Cardiac muscle cell (in vitro differentiated cells and primary cell): ENCODE measurements at places on chromosomes 2 and 18. TPM values are rescaled to one million over a fixed set of nuclear protein-coding genes. Genes with fewer than 3 reads are reported as not detected.

DNA sequence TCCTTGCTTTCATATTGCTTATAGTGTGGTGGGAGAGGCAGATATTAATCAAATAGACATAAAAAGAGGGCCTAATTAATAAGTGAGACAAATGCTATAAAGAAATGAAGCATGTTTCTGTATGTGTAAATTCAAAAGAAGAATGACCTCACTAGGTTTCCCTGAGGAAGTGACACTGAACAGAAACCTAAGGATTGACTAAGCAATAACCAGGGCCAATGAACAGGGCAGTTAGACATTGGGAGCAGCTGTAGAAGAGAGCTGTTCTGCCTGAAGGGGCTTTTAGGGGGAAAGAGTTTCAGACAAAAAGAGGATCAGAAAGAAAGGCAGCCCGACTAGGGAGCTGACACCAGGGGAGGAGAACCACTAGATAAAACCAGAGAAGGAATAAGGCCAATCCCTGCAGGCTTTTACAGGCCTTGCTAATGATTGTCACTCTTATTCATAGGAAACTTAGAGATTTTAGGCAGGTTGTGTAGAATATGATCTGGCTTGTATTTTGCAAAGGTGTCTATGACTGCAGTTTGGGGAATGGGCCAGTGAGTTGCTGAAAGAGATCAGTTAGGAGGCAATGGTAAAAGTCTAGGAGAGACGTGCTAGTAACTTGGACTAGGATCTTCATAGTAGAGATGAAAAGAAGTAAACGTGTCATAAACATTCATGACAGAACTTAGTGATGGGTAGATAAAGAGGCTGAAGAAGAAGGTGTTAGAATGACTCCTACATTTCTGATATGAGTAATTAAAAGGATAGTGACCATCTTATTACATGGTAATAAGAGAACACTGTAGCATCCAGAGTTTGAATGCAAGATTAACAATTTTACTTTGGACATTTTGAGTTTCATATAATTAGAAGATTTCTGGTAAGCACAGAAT, 26.8 kb upstream of the NABP1 start:
- no peaks in the 10 kb centered on the region for H3K4me1 ChIP-seq
- H3K27ac ChIP-seq, result no peak overlapping the region
- no peak overlapping the region for H3K4me3 ChIP-seq
- no peak for DNase-seq
- H3K36me3 ChIP-seq, result no peaks in the 10 kb centered on the region

DNA sequence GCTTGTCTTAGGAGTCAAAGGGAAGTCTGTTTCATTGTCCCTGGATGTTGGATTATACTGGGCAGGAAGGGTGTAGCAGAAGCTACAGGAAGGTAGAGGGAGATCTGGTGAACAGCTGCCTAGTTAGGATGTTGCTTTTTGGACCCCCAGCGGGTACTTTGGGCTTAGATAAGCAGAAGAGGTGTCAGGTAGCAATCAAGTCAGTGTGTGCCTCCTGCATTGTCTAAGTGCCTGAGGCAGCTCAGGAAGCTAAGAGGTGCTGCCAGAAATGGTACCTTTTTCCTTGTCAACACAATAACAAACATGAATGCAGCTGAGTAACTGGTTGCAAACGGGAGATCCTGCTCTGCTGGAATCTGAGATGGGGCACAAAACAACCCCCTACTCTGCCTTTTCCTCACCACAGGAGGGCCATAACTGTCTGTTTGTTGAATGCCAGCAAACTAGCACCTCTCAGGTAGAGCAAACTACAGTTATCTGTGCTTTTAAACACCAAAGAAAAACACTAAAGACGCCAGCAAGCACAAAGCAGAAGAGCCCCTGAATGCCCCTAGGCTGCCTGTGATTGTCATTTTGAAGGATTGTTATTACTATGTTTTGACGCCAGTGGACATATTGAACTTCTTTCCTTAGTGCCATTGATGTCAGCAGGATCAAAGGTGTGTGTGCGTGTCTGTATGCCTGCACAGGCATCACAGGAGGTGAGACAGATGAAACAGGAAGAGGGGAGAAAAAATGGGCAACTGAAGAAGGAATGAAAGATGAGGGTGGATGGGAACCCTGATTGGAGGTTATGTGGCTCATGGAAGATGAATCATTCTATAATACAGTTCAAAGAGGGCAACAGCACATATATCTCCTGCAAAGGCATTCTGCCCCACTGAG, 151.4 kb downstream of the ETAA1 start:
- DNase-seq, result no peak
- H3K4me1 ChIP-seq, result no peaks in the 10 kb centered on the region
- no peak overlapping the region for H3K4me3 ChIP-seq
- H3K36me3 ChIP-seq, result no peaks in the 10 kb centered on the region

DNA sequence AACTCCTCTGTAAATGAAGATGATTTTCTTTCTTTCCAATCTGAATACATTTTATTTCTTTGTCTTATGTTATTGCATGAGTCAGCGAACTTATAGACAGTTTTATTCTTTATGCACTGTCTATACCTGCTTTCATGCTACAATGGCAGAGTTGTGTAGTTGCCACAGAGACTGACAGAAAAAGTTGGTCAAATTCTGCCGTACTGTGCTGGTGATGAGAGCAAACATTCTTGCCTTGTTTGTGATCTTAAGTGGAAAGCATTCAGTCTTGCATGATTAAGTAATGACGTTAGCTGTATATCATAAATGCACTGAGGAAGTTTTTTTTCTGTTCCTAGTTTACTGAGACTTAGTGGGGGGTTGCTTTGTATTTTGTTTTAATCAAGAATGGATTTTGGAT, 32.9 kb downstream of the ZC3H15 start:
- no peaks in the 10 kb centered on the region for H3K4me1 ChIP-seq
- H3K27ac ChIP-seq, result no peak overlapping the region
- H3K4me3 ChIP-seq, result no peak overlapping the region
- no peaks in the 10 kb centered on the region for H3K27me3 ChIP-seq
- no peak for DNase-seq

DNA sequence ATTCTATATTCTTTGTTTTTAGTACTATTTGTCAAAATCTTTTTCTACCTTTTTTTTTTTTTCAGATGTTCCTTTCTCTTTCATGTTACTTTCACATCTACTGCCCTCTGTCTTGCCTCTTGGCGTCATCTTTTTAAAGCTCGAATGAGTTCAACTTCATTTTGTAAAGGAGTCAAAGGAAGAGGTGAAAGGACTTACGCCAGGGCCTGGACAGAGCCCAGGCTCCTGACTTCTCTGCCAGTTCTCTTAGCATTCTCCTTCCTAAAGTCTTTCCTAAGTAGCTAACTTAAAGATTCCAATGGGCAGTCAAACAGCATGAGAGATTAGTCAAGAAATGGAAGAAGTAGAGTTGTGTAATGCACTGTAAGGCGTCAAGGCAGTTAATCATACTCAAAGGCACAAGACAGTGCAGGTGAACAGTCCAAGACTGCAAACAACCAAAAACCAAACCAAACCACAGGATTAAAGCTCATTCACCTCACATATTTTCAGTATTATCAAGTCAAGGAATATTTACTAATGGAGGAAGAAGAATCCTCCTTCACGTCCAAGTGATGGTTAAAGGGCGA, 301.7 kb downstream of the TCF4 start:
- no peaks in the 10 kb centered on the region for H3K36me3 ChIP-seq
- H3K4me1 ChIP-seq, result peaks cover 8% of the 10 kb centered on the region
- no peak for DNase-seq
- H3K27me3 ChIP-seq, result no peaks in the 10 kb centered on the region

DNA sequence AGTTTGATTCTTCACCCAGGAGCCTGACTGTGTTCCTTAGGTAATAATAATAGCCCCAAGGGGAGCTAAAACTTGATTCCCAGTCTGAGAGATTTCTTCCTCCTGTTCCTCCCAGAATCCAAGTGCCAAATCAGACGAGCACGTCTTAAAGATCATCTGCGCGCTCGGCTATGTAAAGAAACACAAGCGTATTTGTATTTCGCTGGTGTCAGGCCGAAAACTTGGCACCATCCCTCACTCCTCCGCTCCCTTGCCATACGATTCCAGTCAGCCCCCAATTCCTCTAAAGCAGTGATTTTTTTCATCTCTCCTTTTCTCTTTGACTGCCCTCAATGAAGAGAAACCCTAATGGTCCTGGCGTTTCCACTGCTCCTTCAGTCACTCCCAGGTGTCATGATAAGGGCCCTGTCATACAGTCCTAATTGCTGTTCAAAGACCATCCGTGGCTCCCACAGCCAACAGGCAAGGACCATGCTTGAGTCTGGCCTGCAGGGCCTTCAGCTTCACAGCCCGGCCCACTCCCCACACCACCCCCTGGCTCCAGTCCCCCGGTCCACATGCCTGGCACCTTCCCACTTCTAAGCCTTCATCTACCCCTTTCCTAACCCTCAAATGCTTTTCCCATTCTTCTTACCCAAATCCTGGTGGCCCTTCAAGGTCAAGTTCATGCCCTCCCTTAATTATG, 130.8 kb upstream of the ID2 start:
- no peaks in the 10 kb centered on the region for H3K36me3 ChIP-seq
- peaks cover 19% of the 10 kb centered on the region for H3K4me1 ChIP-seq
- no peak for DNase-seq
- H3K27me3 ChIP-seq, result no peaks in the 10 kb centered on the region
- no peak overlapping the region for H3K4me3 ChIP-seq
- H3K27ac ChIP-seq, result no peak overlapping the region

- no peak for DNase-seq
- no peaks in the 10 kb centered on the region for H3K27me3 ChIP-seq
- H3K4me3 ChIP-seq, result no peak overlapping the region
- H3K36me3 ChIP-seq, result no peaks in the 10 kb centered on the region
Observed at GRCh38 chr2:231299267-231299666, 96.2 kb upstream of the B3GNT7 start.

Gene UGT1A1
- not detected in 2 replicates for total RNA-seq

Gene TNP1
- total RNA-seq, result not detected in 2 replicates

Gene UGT1A7
- total RNA-seq, result not detected in 2 replicates

Gene SOWAHC
- total RNA-seq, result 11.7 and 13.0 TPM in 2 replicates

- H3K27ac ChIP-seq, result no peak overlapping the region
- no peak overlapping the region for H3K4me3 ChIP-seq
- no peaks in the 10 kb centered on the region for H3K27me3 ChIP-seq
- H3K4me1 ChIP-seq, result no peaks in the 10 kb centered on the region
- no peak for DNase-seq
Observed at GRCh38 chr2:207073801-207074678, 91.7 kb downstream of the KLF7 start.

- H3K36me3 ChIP-seq, result no peaks in the 10 kb centered on the region
- H3K27ac ChIP-seq, result no peak overlapping the region
- peaks cover 100% of the 10 kb centered on the region for H3K27me3 ChIP-seq
Observed at GRCh38 chr2:44943693-44944101, 2.2 kb downstream of the SIX3 start.

- H3K27ac ChIP-seq, result no peak overlapping the region
- H3K4me3 ChIP-seq, result no peak overlapping the region
- DNase-seq, result no peak
- peaks cover 5% of the 10 kb centered on the region for H3K4me1 ChIP-seq
Observed at GRCh38 chr2:170566138-170566537, 149.0 kb upstream of the SP5 start.

Gene TUBA4B
- total RNA-seq, result not detected in 2 replicates

GRCh38 chr2:16126517-16127275, 186.3 kb downstream of the MYCN start:
- no peak overlapping the region for H3K27ac ChIP-seq
- no peak for DNase-seq
- H3K36me3 ChIP-seq, result no peaks in the 10 kb centered on the region
- no peaks in the 10 kb centered on the region for H3K27me3 ChIP-seq
- no peaks in the 10 kb centered on the region for H3K4me1 ChIP-seq

Gene ELOA2
- not detected in 2 replicates for total RNA-seq

Gene REG3G
- total RNA-seq, result not detected in 2 replicates

DNA sequence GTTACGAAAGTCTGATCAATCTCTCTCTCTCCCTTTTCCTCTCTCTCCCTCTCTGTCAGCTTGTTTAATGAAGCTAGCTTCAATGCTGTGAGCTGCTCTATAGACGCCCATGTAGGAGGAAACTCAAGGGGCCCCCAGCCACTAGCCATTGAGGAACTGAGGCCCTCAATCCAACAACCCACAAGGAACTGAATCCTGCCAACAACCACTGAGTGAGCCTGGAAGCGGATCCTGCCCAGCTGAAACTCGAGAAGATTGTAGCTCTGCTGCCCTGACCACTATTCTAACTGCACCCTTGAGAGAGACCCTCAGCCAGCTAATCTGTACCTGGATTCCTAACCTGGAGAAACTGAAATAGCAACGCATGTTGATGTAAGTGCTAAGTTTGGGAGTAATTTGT, 129.2 kb downstream of the BCL11A start:
- H3K4me1 ChIP-seq, result peaks cover 8% of the 10 kb centered on the region
- H3K4me3 ChIP-seq, result no peak overlapping the region
- DNase-seq, result peak; percentile 14
- H3K27ac ChIP-seq, result peak overlapping the region; percentile 49
- no peaks in the 10 kb centered on the region for H3K36me3 ChIP-seq
- H3K27me3 ChIP-seq, result no peaks in the 10 kb centered on the region

DNA sequence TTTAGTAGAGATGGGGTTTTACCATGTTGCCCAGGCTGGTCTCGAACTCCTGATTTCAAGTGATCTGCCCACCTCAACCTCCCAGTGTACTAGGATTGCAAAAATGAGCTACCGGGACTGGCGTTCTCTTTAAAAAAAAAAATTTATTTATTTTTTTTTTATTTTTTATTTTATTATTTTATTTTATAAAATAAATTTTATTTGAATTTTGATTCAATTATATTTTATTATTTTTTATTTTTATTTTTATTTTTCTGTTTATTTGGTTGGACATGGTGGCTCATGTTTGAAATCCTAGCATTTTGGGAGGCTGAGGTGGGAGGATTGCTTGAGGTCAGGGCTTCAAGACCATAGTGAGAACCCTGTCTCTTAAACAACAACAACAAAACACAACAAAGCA, 32.5 kb downstream of the EEF1B2 start:
- no peak overlapping the region for H3K27ac ChIP-seq
- no peaks in the 10 kb centered on the region for H3K36me3 ChIP-seq
- H3K27me3 ChIP-seq, result no peaks in the 10 kb centered on the region
- no peak for DNase-seq
- no peaks in the 10 kb centered on the region for H3K4me1 ChIP-seq

Gene TEX44
- not detected in 2 replicates for total RNA-seq

Gene LYPD1
- 2.3 and 2.7 TPM in 2 replicates for total RNA-seq

GRCh38 chr2:185044323-185044874, 446.1 kb downstream of the ZNF804A start:
- H3K36me3 ChIP-seq, result no peaks in the 10 kb centered on the region
- H3K27ac ChIP-seq, result no peak overlapping the region
- no peaks in the 10 kb centered on the region for H3K27me3 ChIP-seq
- no peak overlapping the region for H3K4me3 ChIP-seq
- H3K4me1 ChIP-seq, result no peaks in the 10 kb centered on the region

GRCh38 chr2:62114564-62114963, 81.4 kb upstream of the B3GNT2 start:
- no peak overlapping the region for H3K4me3 ChIP-seq
- no peaks in the 10 kb centered on the region for H3K27me3 ChIP-seq
- no peak for DNase-seq
- H3K27ac ChIP-seq, result peak overlapping the region; percentile 15
- peaks cover 13% of the 10 kb centered on the region for H3K4me1 ChIP-seq
